WTC11 (cell line): ENCODE measurements at places on chromosomes 7 and 10. TPM values are rescaled to one million over a fixed set of nuclear protein-coding genes. Genes with fewer than 3 reads are reported as not detected.
A peak's percentile ranks its signal among the peaks of the same experiment; 100 is the strongest.

DNA sequence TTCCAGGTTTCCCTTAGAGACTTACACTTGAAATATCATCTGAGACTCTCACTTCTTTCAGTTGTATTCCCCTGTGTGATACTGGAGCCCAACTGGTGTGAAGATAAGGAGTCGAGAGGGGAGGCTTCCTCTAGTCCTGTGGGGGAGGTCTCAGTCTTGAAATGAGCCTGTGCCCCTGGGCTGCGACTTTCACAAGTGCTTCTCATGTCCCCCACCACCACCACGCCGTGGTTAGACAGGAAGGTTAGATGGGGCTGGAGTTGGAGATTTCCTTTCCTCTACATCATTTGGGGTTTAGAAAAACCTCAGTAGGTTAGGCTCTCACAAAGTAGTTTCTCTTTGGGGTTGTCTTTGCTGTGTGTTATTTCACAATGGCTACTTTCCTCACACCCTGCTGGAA, 25.6 kb upstream of the MKX start:
- DNase-seq = no peak

GRCh38 chr10:14691359-14691758, 83.3 kb downstream of the FAM107B start:
- no peak for DNase-seq

DNA sequence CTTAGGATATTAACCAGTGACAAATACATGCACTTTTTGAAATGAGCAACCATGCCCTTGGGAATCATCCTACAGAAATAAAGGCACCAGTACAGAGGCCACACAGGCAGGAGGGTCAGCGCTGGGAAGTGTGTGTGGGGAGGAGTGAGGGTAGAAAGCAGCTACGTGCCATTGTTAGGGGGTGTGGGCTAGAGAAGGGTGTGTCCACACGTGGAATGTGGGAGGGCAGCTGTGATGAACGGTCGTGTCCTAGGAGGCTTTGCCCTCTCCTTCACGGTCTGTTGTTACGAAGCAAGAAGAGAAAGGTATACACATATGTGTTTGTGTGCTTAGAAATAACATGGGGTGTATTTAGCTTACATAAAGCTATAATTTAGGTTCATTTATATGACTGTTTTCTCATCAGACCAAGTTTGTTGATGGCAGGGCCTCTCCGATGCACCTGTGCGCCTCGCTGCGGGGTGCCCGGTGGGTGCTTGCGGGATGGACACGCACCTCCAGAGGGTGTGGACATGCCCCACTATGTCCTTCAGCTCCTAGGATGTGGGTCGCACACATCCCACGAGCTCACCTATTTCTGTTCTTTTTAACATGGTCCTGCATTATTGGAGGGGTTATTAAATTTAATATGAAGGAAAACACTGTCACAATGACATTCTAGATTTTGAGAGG, 16.9 kb upstream of the GET4 start:
- no peak for DNase-seq

GRCh38 chr7:79281426-79281825, 172.0 kb downstream of the MAGI2 start:
- no peak for DNase-seq

- DNase-seq = no peak
These were observed 336.7 kb upstream of the NPVF start for GRCh38 chr7:25565002-25565401.

GRCh38 chr10:106508950-106509349, 655.6 kb downstream of the SORCS1 start:
- no peak for DNase-seq

DNA sequence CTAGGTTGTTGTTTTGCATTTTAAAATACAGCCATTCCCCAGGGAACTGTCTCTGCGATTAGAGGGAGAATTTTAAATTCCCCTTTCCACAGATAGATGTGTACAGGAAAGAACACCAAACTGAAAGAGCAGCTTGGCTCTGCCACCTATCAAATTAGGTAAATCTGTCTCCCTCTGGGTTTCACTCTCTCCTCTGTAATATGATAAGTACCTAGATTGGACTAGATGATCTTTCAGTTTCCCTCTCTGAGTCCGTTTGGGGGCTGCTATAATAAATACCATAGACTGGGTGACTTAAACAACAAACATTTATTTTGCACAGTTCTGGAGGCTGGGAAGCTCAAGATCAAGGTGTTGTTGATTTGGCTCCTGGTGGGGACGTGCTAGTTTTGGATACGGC, 186.0 kb downstream of the KIF20B start:
- no peak for DNase-seq

- DNase-seq = no peak
These were observed 212.0 kb downstream of the TSPAN12 start for GRCh38 chr7:120645966-120646365.

GRCh38 chr10:103840740-103841070, 14.7 kb downstream of the SH3PXD2A start:
- no peak for DNase-seq

GRCh38 chr7:143408686-143409561, at the start of gene EPHA1:
EPHA1 (minus strand) TSS chr7:143408856; CDS start chr7:143408805, 51 bp downstream.
- peak; percentile 82 for DNase-seq

DNA sequence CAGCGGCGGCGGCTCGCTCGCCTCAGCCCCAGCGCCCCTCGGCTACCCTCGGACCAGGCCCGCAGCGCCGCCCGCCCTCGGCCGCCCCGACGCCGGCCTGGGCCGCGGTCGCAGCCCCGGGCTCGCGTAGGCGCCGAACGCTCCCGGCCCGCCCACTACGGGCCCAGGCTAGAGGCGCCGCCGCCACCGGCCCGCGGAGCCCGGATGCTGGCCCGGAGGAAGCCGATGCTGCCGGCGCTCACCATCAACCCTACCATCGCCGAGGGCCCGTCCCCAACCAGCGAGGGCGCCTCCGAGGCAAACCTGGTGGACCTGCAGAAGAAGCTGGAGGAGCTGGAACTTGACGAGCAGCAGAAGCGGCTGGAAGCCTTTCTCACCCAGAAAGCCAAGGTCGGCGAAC, 18.2 kb upstream of the TSPAN33 start:
- peak; percentile 63 for DNase-seq

DNA sequence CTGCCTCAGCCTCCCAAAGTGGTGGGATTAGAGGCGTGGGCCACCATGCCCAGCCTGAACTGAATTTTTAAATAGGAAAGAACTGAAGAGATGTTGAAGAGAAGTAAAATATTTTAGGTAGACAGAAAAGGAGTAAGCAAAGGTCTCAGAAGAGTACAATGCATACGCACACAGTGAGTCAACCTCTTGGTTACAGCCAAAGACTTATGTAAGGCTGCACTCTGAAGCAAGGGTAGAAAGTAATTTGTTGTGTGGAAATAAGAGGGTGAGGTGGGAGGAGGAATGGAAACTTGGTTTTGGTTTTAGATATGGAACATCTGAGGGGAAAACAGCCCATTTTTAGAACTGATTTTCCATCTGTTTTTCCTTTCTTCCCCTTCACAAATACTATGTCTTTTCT, 17.6 kb downstream of the KRIT1 start:
- DNase-seq = no peak

- no peak for DNase-seq
These were observed 26.3 kb upstream of the SLC35G1 start for GRCh38 chr10:93867525-93867924.

GRCh38 chr10:49761789-49762565, at the start of gene OGDHL:
OGDHL (minus strand) TSS chr10:49762323; CDS start chr10:49758592, 3,731 bp downstream.
- peak; percentile 83 for DNase-seq

GRCh38 chr7:48637382-48637781, 287.0 kb upstream of the CDC14C start:
- no peak for DNase-seq

DNA sequence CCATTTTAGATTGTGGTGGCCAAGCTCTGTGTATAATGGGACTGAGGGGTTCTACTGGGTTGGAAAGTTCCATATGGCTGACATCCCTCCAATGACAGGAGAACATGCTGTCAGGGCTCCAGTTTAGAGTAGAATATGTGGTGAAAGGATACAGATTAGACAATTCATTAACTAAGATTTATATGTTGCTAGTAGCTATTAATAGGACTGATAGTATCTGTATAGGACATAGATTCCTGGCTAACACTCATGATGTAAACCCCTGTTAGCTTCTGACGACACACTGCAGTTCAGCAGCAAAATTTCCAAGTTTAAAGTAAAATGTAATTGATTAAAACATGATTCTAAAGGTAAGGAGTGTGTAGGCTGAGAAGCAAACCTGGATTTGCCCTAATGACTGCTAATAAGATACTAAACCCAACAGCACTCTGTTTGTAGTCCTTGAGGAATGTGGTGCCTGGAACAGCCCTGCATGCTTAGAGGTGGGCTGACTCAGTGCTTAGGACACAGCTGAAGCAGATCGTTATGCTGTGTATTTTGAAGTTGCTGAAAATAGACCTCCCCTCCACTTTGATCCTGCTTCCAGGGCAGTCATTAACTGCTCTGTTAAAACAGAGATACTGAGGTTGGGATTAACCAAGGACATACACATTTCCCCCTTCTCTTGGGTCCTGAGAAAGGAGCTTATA, 1129.6 kb downstream of the SORCS3 start:
- no peak for DNase-seq

- no peak for DNase-seq
These were observed 28.4 kb downstream of the JMJD1C start for GRCh38 chr10:63437116-63437949.

- DNase-seq = no peak
These were observed 90.4 kb upstream of the TNS3 start for GRCh38 chr7:47672271-47672791.

- no peak for DNase-seq
These were observed 173.0 kb upstream of the NEBL start for GRCh38 chr10:21069929-21070700.

GRCh38 chr10:58282615-58283014, 13.7 kb downstream of the CISD1 start:
- DNase-seq = no peak

- no peak for DNase-seq
These were observed 238.7 kb upstream of the TCF7L2 start for GRCh38 chr10:112711366-112711765.

DNA sequence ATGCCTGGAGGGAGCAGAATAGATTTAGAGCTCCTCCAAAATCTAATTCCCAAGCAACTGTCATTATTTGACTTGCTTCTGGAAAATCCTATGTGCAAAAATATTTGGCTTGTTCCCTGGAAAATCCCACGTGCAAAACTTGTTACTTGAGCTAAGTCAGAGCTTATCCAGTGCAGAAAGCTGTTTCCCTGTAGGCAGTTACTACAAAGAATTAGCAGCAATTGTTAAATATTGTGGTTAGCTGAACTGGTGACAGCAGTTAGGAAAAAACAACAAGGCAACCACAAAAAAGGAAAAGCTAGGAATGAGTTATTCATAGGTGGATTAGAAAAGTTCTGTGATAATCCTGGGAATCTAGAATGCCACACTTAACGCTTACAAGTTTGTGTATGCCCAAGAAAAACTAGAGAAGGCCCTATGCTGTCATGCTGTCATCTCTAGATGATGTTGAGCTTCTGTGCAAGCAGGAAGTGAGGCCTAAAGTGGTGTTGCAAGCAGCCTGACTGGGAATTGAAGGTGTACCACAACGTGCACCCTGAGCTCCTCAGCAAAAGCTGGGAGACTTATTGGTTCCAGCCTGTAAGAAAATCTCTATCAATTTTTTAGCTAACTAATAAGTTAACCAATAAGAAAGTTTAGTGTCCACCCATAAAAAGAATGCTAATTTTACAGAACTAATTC, 738.6 kb upstream of the LRRTM3 start:
- no peak for DNase-seq

SPDYE1 gene
- 0.07 TPM in 1 of 3 replicates, not detected in the others for total RNA-seq

ZPBP gene
- total RNA-seq = not detected in 3 replicates

HPSE2 gene
- total RNA-seq = 0.37 to 0.66 TPM (median 0.60 TPM) in 3 replicates

PTPRZ1 gene
- total RNA-seq = 105 to 114 TPM (median 107 TPM) in 3 replicates

RBP3 gene
- total RNA-seq = not detected in 3 replicates

TAS2R38 gene
- 0.16 to 0.23 TPM in 2 of 3 replicates, not detected in the other for total RNA-seq

KLLN gene
- total RNA-seq = 0.52 to 1.1 TPM (median 1.0 TPM) in 3 replicates

ACTL6B gene
- total RNA-seq = 0.96 to 1.3 TPM (median 0.99 TPM) in 3 replicates

CCL24 gene
- total RNA-seq = not detected in 3 replicates

TMEM248 gene
- total RNA-seq = 56.9 to 60.4 TPM (median 59.1 TPM) in 3 replicates

PITRM1 gene
- 37.2 to 40.7 TPM (median 37.5 TPM) in 3 replicates for total RNA-seq

C10orf90 gene
- 0.50 to 0.85 TPM (median 0.62 TPM) in 3 replicates for total RNA-seq

CTBP2 gene
- total RNA-seq = 175 to 191 TPM (median 181 TPM) in 3 replicates

ANKRD1 gene
- not detected in 3 replicates for total RNA-seq

MACC1 gene
- 14.6 to 23.0 TPM (median 22.4 TPM) in 3 replicates for total RNA-seq

TMEM140 gene
- 0.11 to 0.14 TPM in 2 of 3 replicates, not detected in the other for total RNA-seq

SLC26A5 gene
- 0.15 to 0.46 TPM (median 0.41 TPM) in 3 replicates for total RNA-seq

C10orf62 gene
- 0.21 to 0.34 TPM in 2 of 3 replicates, not detected in the other for total RNA-seq

AGAP9 gene
- 8.4 to 14.2 TPM (median 12.9 TPM) in 3 replicates for total RNA-seq

ENTPD1 gene
- total RNA-seq = 1.9 to 2.8 TPM (median 2.3 TPM) in 3 replicates

SPDYE2 gene
- 0.15 to 0.23 TPM in 2 of 3 replicates, not detected in the other for total RNA-seq
